ENCODE measurements at places on chromosomes 4 and X. TPM values are rescaled to one million over a fixed set of nuclear protein-coding genes. Genes with fewer than 3 reads are reported as not detected.

- no peak for DNase-seq
- H3K27ac ChIP-seq, result no peak overlapping the region
- no peaks in the 10 kb centered on the region for H3K36me3 ChIP-seq
Measured at GRCh38 chr4:138828926-138829325, 186.7 kb upstream of the NOCT start.

DMRTC1 gene
- total RNA-seq, result not detected

DNA sequence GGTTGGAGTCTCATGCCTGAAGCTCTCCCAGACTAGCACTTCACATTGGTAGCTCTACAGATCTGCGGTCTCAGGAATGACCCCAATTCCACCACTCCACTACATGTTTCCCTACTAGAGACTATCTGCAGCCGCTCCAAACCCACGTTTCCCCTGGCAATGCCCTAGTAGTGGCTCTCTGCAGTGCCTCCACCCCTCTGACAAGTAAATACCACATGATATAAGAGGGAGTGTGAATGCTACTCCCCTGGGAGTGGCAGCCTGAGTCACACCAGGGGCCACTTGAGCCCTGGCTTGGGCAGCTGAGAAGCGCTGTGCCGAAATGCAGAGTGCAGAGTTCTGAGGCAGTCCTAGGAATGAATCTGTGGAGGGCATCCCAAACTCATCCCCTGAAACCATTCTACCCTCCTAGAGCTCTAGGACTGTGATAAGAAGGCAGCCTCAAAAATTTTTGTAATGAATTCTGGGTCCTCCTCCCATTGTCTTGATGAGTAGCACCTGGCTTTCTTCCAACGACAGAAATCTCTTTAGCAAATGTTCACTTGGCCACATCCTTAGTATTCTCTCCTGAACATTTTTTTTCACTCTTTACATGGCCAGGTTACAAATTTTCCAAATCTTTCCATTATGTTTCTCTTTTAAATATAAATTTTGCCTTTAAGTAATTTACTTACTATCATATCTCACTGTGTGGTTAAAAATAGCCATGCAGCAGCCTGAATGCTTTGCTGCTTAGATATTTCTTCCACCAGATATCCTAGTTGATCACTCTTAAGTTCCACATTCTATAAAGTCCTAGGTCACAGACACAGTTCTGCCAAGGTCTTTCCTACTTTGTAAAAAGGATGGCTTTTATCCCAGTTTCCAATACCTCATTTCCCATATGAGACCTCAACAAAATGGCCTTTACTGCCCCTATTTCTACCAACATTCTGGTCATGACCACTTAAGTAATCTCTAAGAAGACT is 160.2 kb upstream of the CPEB2 start:
- no peak overlapping the region for H3K27ac ChIP-seq
- no peaks in the 10 kb centered on the region for H3K36me3 ChIP-seq
- no peak overlapping the region for H3K4me3 ChIP-seq
- no peak for DNase-seq
- no peaks in the 10 kb centered on the region for H3K4me1 ChIP-seq

DNA sequence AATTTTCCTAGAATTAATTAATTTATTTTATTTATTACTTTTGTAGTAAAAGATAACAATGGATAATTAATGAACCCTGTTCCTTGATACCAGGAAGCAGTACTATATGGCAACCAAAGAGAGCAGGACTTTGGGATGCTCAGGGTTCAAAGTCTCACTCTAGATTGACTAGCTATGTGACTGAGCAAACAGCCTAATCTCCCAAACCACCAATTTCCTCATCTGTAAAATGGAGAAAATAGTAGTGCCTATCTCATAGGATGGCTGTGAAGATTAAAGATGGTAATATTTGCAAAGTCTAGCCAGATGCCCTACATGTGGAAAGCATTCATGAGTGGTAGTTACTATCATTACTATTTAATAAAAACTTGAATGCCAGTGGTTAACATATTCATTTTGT is 97.6 kb downstream of the PRDM5 start:
- H3K27me3 ChIP-seq, result no peaks in the 10 kb centered on the region
- H3K4me3 ChIP-seq, result no peak overlapping the region

DNA sequence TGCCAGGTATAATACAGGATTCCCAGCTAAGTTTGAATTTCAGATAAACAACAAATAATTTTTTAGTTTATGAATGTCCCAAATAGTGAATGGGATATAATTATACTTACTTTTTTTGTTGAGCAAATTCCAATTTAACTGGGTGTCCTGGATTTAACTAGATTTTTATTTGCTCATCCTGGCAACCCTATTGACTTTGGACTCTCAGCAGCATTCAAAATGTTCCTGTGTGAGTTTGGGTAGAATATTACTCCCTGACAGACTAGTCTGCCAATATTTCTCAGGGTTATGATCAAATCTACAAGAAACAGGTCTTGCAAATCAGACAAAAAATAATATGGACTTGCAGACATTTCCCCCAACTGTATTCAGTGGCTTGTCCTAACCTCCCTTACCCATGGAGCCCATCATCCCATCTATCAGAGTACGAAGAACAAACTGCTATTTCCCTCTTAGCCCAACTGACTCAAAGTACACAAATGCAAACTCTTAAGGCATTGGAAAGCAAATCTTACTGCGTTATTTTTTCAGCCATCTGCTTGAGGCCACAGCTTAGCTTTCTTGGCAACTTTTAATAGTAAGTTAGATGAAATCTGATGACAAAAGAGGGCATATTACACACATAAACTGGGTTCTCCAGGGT is 20.7 kb downstream of the SETD7 start:
- H3K27ac ChIP-seq, result no peak overlapping the region
- H3K4me3 ChIP-seq, result no peak overlapping the region
- H3K4me1 ChIP-seq, result no peaks in the 10 kb centered on the region
- no peaks in the 10 kb centered on the region for H3K27me3 ChIP-seq
- H3K36me3 ChIP-seq, result no peaks in the 10 kb centered on the region

CLDN22 gene
- not detected for total RNA-seq

DNA sequence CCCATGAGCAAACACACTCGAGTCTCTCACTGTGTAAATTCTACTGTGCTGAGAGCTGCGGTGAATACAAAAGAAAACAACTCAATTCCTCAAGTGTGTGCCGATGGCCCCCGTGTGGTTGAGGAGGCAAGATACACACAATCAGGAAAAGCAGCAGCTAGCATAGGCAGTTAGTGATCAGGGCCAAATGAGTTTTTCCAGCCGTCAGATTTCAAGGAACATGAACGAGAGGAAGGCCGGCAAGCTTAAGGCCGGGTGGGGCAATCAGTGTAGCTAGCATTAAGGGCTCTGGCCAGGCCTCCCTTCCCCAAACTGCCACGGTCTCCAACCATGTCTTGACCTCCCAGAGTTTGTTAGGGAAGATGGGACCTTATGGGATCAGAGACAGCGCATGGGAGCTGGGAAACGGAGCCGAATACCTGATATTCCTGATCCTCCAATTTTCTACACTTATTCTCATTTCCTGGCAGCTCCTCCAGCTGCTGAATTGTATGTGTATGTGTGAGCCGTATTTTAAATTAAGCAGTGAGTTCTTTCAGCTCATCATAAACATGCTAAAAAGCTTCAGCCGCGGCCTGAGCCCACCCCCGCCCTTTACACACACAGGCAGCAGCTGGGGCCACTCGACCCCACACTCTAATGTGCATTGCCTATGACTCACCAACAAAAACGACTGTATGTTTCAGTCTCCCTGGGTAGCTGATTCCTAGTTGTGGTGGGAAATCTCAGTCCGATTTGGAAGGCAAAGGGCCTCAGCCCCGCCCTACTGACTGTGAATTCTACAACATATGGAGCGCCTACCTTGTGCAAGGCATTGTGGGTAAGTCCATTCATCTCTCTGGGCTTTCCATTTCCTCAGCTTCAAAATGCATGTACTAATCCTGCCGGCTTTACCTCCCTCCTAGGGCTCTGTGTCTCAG is 59.9 kb downstream of the RTL9 start:
- peak overlapping the region; percentile 3 for H3K27ac ChIP-seq
- no peak overlapping the region for H3K4me3 ChIP-seq
- no peaks in the 10 kb centered on the region for H3K36me3 ChIP-seq
- no peaks in the 10 kb centered on the region for H3K27me3 ChIP-seq

GRCh38 chr4:114038762-114039387 is 59.4 kb upstream of the ARSJ start:
- no peaks in the 10 kb centered on the region for H3K36me3 ChIP-seq
- H3K4me1 ChIP-seq, result no peaks in the 10 kb centered on the region
- H3K27me3 ChIP-seq, result no peaks in the 10 kb centered on the region
- H3K27ac ChIP-seq, result no peak overlapping the region
- no peak for DNase-seq

DNA sequence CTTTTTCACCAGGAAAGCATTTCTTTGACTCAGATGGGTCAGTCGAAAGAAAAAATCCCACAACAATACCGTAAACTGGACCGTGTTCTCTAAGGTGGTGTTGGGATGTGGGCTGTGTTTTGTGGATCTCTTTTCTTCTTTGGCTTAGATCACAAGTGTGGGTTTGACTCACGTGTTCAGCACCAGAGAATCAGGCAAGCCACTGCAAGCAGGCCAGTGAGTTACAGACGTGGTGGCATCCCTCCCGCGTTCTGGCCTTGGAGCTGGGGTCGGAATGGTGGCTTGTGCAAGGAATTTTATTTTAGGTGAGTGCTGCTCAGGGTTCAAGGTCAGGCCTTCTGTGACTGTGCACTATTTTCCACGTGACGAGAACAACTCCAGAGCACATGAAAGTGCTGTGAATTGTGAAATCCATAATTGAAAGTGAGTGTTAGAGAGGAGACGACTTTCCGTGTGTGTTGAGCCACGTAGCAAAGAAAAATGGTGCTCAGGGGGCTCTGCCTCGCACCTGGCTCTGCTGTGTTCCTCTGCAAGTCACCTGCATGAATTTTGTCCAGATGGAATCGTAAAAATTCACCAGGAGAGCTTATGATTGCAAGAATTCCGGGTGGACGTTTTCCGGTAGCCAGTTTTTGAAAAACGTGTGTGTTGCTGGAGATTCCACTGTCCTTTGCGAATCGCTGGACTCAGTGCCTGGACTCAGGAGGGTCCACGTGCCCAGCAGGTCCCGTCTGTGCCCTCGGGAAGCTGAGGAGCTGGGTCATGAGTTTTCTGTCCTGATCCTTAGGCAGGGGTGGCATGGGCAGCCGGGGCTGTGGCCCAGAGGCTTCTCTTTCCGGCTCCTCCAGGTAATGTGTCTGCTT is 33.6 kb upstream of the HGFAC start:
- H3K4me3 ChIP-seq, result no peak overlapping the region
- H3K27ac ChIP-seq, result no peak overlapping the region
- DNase-seq, result peak; percentile 13
- no peaks in the 10 kb centered on the region for H3K27me3 ChIP-seq
- no peaks in the 10 kb centered on the region for H3K36me3 ChIP-seq

DNA sequence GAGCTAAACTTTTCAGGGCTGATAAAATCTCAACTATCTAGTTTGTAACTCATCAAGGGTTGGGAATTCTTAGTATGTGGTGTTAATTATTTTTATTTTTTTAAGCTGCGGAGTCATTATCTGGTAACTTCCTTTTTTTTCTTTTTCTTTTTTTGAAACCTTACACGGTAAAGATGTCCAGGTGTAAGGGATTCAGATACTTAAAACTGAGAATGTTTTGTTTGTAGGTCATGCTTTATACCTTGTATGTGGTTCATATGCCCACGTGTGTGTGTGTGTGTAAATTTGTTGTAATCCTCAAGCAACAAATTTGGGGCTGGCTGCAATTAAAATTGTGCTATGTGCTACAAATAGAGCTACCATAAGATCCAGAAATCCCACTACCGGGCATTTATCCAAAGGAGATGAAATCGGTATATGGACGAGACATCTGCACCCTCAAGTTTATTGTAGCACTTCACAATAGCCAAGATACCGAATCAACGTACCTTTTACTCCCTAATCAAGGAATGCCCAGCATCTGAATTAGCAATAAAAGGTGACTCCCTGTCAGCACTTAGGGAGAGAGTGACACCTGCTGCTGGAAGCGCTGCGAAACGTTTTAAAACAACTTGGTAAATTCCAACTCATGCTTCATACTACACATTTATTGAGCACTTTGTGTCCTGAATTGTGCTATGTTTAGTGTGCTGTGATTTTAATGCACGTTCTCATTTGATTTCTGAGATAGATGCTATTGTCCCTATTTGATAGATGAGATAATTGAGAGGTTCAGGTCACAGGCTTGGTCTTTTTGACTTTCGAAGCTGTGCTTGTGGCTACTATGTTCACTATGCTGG is 16.1 kb downstream of the MSMO1 start:
- no peaks in the 10 kb centered on the region for H3K27me3 ChIP-seq
- H3K4me1 ChIP-seq, result no peaks in the 10 kb centered on the region
- DNase-seq, result no peak
- H3K36me3 ChIP-seq, result no peaks in the 10 kb centered on the region
- H3K27ac ChIP-seq, result no peak overlapping the region

- H3K27me3 ChIP-seq, result no peaks in the 10 kb centered on the region
- H3K4me1 ChIP-seq, result no peaks in the 10 kb centered on the region
- DNase-seq, result peak; percentile 42
- peak overlapping the region; percentile 75 for H3K27ac ChIP-seq
- peak overlapping the region; percentile 6 for H3K4me3 ChIP-seq
- H3K36me3 ChIP-seq, result no peaks in the 10 kb centered on the region
Measured at GRCh38 chr4:184384056-184384809, 90.1 kb downstream of the IRF2 start.

TIGD4 gene
- total RNA-seq, result 2.6 TPM

DNA sequence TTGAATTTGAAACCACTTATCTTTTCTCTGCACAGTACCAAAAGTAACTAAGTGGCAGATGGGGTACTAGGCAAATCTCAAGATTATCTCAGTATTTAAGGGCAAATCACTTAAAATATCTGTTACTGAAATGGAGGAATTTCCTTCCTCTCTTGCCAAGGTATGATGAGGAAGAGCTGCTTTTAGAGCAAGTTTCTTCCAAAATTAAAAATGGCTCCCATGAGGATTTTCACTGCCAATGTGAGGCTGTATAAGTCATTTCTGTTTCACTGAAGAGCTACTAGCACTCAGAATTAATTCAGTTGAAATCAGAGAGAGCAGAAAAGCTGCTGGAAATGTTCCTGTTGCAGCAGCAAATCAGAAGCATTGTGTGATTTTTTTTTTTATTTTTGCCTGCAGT is 43.4 kb downstream of the GABRB1 start:
- H3K27ac ChIP-seq, result no peak overlapping the region
- H3K27me3 ChIP-seq, result no peaks in the 10 kb centered on the region
- H3K4me1 ChIP-seq, result no peaks in the 10 kb centered on the region

GRCh38 chr4:52957835-52958631 is 95.9 kb downstream of the RASL11B start:
- H3K36me3 ChIP-seq, result no peaks in the 10 kb centered on the region
- H3K4me1 ChIP-seq, result no peaks in the 10 kb centered on the region
- no peak overlapping the region for H3K4me3 ChIP-seq
- DNase-seq, result no peak

- H3K4me3 ChIP-seq, result no peak within 1 kb of the TSS
- no peak for DNase-seq
- H3K36me3 ChIP-seq, result no peaks in the 10 kb centered on the region
- no peaks in the 10 kb centered on the region for H3K4me1 ChIP-seq
- H3K27me3 ChIP-seq, result no peaks in the 10 kb centered on the region
- no peak within 1 kb of the TSS for H3K27ac ChIP-seq
Measured at GRCh38 chr4:26490111-26490959, at the start of gene CCKAR. Gene CCKAR (minus strand): TSS chr4:26490484. CDS start chr4:26490267, 217 bp downstream.

- no peak overlapping the region for H3K27ac ChIP-seq
- no peak overlapping the region for H3K4me3 ChIP-seq
- no peaks in the 10 kb centered on the region for H3K36me3 ChIP-seq
- DNase-seq, result no peak
- H3K4me1 ChIP-seq, result no peaks in the 10 kb centered on the region
Measured at GRCh38 chr4:163911891-163912290, 417.4 kb downstream of the TMA16 start.

- H3K36me3 ChIP-seq, result no peaks in the 10 kb centered on the region
- no peak overlapping the region for H3K4me3 ChIP-seq
- DNase-seq, result no peak
- H3K27ac ChIP-seq, result no peak overlapping the region
- H3K4me1 ChIP-seq, result no peaks in the 10 kb centered on the region
Measured at GRCh38 chrX:103811858-103812257, 20.2 kb downstream of the RAB9B start.

FGA gene
- not detected for total RNA-seq
